ENCODE measurements at places on chromosomes 1 and 21.

- DNase-seq, result no peak
Measured at GRCh38 chr1:238265866-238266265, 375.1 kb upstream of the ZP4 start.

GRCh38 chr1:25427696-25428095 is 3.0 kb upstream of the MACO1 start:
- no peak for DNase-seq

GRCh38 chr1:1001057-1001783 is 1.3 kb upstream of the HES4 start:
- DNase-seq, result no peak

- peak; percentile 37 for DNase-seq
Measured at GRCh38 chr1:154940651-154941194, 4.2 kb upstream of the PMVK start.

GRCh38 chr1:1890506-1891348 is at the start of gene GNB1:
TSS of gene GNB1 (minus strand) at chr1:1891087. CDS start at chr1:1825453, 65,634 bp downstream.
- peak; percentile 90 for DNase-seq

GRCh38 chr1:170030212-170030611 is 44.3 kb downstream of the KIFAP3 start:
- no peak for DNase-seq

- DNase-seq, result no peak
Measured at GRCh38 chr1:26998429-26999300, 5.2 kb downstream of the TRNP1 start.

DNA sequence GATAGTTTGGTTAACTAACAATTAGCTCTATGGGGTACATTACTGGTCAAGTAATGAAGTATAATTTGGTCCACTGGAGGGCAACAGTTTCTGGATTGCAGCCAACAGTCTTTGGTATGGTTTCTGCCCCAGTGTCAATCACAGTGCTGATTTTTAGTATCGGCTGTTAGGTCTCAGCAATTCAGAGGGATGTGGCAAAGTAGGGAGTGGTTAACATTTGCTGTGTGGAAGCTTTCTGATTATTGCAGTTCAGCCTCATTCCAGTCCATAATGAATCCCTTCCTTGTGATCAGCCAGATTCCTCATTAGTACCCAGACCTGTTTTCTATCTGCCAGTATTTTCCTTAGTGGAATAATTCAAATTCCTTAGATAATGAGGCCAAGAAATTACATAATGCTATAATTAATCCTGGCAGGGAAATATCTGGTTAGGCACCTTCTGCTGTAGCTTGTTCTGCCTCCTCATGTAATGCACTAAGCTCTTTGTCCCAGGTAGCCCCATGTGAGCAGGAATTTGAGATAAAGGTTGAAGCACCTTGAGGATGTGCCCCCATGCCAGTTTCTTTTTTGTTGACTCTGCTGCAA is 14.0 kb downstream of the F3 start:
- DNase-seq, result no peak

DNA sequence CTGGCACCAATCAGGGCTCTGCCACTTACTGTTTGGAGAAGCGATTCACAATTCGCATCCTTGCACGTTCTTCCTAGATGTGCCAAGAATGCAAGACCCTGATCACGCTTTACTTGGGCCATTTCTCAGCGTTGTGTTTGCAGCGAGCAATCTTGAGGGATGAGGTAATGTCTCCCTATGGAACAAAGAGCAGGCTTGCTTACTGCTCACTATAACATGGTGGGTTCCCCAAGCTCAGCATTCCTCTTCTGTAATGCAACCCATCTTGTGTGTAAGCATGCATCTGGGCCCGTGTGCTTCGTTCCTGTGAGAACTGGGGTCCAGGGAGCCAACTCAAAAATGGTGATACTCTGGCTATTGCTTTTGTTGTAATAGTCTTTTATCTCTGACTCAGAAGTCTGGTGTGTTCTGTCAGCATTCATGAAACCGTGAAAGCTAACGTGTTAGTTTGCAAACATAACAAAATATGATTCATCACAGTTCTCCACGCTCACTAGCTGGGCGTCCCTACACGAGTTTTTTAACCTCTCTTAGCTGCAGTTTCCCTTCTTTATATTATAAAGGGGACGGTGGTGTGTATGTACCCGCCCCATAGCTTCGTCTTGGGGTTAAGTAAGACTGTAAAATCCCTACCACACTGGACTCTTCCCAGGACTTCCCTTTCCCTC is 33.3 kb downstream of the DNTTIP2 start:
- no peak for DNase-seq

GRCh38 chr1:183033205-183033604 is 10.0 kb downstream of the LAMC1 start:
- peak; percentile 49 for DNase-seq

- no peak for DNase-seq
Measured at GRCh38 chr1:169795687-169796086, 980 bp upstream of the METTL18 start.

- DNase-seq, result no peak
Measured at GRCh38 chr1:57311006-57311405, 112.9 kb downstream of the DAB1 start.

- DNase-seq, result peak; percentile 5
Measured at GRCh38 chr1:76075877-76076276, 1.3 kb downstream of the ST6GALNAC3 start.

- DNase-seq, result peak; percentile 35
Measured at GRCh38 chr1:248622570-248623001, 12.3 kb downstream of the OR2T11 start.

GRCh38 chr1:46131712-46132528 is 509 bp downstream of the PIK3R3 start:
- peak; percentile 32 for DNase-seq

DNA sequence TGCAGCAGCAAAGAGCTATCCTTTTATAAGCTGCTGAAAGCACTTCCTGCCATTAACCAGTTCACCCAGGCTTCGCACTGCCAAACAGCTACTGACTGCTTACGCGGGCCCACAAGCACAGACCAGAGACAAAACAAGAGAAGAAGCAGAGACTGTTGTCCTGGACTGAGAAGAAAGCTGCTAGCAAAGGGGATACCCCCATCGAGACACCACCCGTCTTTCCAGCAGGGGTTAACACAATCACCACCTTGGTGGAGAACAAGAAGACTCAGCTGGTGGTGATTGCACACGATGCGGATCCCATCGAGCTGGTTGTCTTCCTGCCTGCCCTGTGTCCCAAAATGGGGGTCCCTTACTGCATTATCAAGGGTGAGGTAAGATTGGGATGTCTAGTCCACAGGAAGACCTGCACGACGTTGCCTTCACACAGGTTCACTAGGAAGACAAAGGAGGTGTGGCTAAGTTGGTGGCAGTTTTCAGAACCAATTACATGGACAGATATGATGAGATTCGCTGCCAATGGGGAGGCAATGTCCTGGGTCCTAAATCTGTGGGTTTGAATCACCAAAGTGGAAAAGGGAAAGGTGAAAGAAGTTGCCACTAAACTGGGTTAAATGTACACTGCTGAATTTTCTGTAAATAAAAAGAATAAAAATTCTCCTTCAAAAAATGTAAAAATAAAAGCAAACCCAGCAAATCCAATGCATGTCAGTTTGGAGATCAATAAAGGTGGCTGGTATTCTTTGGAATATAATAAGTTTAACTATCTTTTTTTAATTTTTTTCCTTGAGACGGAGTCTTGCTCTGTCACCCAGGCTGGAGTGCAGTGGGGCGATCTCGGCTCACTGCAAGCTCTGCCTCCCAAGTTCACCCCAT is 1.2 kb downstream of the FMO5 start:
- DNase-seq, result no peak

DNA sequence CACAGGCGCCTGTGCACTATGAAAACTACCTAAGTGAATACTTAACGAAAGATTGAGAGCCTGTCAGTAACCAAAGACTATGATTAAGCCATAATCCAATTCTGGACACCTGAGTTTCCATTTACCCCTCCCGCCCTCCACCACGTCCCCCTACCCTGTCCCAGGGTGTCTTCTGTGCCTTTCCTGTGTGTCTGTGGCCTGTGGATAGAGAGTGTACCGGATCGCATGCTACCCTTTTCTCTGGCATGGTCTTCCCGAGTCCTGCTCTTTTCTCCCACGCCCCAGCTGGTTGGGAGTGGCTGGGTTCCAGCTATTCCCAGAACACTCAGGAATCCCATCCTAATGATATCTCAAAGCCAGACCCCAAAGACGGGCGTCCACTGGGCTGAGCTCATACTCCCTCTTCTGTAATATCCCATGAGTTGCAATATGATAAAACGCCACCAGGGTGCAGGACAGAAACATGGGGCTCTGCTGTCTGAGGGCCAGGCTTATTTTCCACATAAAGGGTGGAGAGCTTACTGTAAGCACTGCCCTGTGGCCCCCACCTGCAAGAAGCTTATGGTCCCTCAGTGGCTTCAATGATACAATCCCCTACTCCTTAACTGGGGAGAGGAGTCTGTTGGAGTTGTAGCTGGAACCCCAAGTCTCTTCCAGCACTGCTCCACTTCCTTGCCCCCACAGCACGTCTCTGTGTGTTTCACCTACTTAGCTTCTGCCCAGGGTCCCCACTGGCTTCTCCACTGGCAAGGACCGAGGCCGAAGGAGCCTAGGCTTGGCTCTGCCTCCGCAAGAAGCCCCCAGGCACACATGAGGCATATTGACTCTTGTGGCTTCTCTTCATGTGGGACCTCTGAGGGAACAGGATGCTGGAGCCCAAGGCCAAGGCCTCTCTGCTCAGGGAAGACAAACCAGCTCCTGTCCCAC is 17.6 kb upstream of the ALX3 start:
- DNase-seq, result peak; percentile 55

DNA sequence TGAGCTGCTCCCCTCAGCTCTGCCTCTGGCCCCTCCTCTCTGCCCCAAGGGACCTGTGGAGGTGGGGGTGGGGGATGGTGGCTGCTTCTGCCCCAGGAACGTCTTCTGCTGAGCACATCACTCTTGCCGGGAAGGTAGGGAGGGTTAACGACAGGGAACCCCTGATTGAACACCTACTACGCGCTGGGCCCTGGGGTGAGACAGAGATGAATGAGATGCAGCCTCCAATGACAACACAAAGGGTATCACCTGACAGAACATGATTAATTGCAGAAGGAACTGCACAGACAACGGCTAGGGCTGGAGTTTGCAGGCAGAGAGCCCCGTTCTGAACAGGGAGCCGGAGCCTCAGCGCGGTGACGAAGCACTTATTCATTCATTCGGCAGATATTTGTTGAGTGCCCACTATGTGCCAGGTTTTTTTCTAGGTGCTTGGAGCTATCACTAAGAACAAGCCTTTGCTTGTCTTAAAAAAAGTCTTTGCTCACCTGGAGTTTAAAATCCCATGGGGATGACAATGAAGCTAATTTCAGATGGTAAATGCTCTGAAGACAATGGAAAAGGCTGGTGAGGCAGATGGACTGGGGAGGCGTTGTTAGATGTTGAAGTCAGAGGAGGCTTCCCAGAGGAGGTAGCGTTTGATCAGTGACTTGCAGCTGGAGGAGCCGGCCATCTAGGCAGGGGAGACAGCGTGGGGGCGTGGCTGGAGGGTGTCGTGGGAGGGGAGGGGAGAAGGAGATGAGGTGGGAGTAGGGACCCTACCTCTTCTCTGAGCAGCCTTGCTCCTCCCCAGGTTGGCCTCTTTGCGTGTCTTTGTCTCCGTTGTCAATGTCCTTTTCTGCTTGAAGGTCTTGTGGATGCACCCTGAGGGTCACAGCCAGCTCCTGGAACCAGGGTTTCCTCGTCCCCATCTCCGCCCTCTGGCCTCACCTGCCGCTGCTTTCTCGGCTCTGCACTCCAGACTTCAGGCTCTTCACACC is 103.1 kb upstream of the CSF3R start:
- no peak for DNase-seq

- no peak for DNase-seq
Measured at GRCh38 chr21:31983120-31983519, 110.3 kb downstream of the HUNK start.

GRCh38 chr21:36149788-36150711 is 6.6 kb upstream of the DOP1B start:
- DNase-seq, result peak; percentile 42

DNA sequence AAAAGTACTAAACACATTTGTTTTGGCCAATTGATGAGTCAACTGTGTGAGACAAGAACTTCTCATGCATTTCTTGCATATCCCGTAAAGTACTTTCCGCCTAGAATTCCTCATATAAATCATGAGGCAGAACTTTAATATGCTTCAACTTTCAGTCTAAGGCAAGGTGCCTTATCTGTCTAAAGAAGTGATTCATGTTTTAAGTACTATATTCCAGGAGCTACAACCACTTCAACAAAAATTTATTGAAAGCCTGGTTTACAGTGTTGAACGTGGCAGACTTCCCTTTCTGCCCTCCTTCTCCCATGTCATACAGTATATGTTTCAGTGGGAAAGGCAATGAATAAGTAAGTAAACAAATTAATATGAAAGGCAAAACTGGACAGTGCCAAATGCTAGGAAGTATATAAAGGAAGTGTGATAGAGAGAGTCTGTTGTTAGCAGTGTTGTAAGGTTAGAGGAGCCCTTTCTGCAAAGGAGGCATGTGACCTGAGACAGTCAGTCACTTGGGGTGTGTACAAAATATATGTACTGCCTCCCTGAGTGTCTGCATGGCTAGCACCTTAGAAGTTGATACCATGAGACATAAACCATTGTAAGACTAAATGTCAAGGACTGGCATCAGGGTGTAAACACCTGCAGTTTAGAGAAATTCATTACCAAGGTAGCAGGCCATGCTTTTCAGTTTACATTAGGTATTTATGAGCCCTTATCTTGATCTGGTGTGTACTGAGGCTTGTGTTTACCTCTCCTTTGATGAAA is 362.2 kb downstream of the SRGAP2C start:
- peak; percentile 14 for DNase-seq

DNA sequence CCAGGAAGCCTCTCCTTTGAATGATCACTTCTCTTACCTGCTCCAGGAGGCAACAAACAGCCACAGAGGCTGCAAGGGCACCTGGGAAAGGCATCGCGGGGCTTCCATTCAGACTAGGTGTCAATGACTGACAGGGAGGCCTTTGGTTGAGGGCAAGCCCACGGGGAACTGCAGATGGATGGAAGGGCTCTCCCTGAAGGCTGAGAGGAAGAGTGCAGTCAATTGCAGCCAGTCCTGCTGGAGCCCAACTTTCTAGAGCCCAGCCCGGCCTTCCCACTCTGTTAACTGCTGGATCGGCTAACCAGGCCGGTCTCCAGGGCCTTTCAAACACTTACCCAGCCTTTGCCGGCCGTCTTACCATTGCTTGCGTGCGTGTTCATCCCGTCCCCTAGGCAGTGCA is 89.3 kb downstream of the LACTBL1 start:
- no peak for DNase-seq

GRCh38 chr1:193542690-193543089 is 356.3 kb upstream of the B3GALT2 start:
- no peak for DNase-seq

DNA sequence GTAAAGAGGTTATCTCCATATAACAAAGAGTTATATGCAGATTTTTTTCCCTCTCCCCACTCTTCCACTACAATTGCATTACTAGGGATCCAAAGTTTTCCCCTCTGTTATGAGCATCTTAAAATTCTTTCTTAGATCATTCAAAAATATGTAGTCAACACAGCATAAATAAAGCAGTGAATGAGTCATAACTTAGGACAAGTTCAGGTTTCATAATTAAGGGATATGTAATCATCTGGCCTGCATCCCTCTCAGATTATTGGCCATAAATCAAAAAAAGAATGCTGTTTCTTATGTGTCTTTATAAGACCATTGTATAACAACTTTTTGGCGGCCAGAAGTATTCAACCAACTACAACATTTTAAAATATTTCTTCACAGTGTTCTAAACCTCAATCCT is 1526.1 kb downstream of the KCNT2 start:
- DNase-seq, result no peak

- no peak for DNase-seq
Measured at GRCh38 chr1:20893931-20894330, 106.8 kb upstream of the HP1BP3 start.
